ENCODE measurements at places on chromosomes 3 and 15.

DNA sequence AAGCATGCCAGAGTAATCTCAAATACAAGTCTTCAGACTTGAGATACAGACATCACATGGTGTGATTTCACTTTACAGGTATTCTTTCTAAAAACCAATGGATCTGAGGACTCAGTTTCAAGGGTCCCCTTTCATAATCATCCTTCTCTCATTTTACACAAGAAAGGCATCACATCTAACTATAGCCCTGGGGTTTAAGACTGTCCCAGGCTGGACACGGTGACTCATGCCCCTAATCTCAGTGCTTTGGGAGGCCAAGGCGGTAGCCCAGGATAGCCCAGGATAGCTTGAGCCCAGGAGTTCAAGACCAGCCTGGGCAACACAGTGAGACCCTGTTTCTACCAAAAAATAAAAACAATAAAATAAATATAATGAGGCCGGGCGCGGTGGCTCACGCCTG is 36.4 kb downstream of the UBP1 start:
- H3K4me3 ChIP-seq = no peak overlapping the region
- no peaks in the 10 kb centered on the region for H3K27me3 ChIP-seq
- peaks cover 27% of the 10 kb centered on the region for H3K36me3 ChIP-seq
- no peak overlapping the region for H3K27ac ChIP-seq
- H3K4me1 ChIP-seq = no peaks in the 10 kb centered on the region

DNA sequence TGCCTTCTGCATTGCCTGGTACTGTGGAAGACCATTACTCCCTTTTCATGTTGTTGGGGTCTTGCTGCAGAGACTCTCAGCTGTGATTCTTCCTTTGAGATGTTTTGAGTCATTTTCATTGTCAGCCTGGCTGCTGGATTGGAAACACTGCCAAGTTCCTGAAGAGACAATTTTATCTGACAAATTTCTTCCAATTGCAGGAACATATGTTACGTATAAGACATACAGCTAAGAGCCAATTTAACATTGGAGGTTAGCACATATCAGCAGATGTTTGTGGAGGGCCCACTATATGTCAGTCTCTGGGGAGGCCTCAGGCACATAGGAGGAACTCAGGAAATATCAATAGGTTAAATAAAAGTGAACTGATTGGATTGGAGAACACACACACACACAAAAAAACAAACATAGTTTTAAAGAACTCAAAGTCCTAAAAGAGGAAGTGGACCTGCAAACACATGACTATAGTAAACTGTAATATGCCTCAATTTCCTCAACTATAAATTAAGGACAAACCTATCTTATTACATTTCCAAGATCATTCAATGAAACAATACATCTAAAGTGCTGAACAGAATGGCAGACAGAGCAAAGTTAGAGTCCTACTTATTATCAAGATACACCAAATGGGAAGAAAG is 172.3 kb downstream of the MYRIP start:
- H3K27me3 ChIP-seq = no peaks in the 10 kb centered on the region
- H3K36me3 ChIP-seq = no peaks in the 10 kb centered on the region
- no peak overlapping the region for H3K4me3 ChIP-seq
- H3K4me1 ChIP-seq = no peaks in the 10 kb centered on the region
- H3K27ac ChIP-seq = no peak overlapping the region
- no peak for DNase-seq

GRCh38 chr3:73597476-73597875 is 27.3 kb downstream of the PDZRN3 start:
- no peak overlapping the region for H3K4me3 ChIP-seq
- H3K27me3 ChIP-seq = peaks cover 2% of the 10 kb centered on the region
- peaks cover 5% of the 10 kb centered on the region for H3K4me1 ChIP-seq

DNA sequence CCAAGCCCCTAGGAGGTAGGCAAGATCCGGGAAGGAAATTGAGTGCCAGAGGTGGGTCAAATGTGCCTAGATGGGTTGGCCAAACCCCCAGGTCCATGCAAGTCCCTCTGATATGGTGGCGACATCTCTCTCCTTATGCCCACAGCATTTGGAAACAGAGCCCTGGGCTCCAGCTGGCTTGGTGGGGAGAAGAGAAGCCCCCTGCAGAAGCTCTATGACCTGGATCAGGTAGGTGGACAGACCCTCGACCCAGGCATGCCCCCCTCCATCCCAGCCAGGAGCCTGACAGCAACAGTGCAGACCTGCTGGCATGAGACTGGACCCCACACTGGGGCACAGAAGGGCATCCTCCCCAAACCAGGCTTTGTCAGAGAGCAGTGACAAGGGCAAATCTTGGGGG is 12.2 kb downstream of the CHST13 start:
- H3K4me3 ChIP-seq = no peak overlapping the region
- H3K27me3 ChIP-seq = peaks cover 11% of the 10 kb centered on the region
- DNase-seq = no peak
- no peak overlapping the region for H3K27ac ChIP-seq

- H3K27ac ChIP-seq = peak overlapping the region; percentile 98
- no peak for DNase-seq
- H3K4me1 ChIP-seq = peaks cover 18% of the 10 kb centered on the region
- no peaks in the 10 kb centered on the region for H3K27me3 ChIP-seq
- H3K4me3 ChIP-seq = peak overlapping the region; percentile 97
Measured at GRCh38 chr3:49940667-49941249, 808 bp downstream of the RBM6 start.

DNA sequence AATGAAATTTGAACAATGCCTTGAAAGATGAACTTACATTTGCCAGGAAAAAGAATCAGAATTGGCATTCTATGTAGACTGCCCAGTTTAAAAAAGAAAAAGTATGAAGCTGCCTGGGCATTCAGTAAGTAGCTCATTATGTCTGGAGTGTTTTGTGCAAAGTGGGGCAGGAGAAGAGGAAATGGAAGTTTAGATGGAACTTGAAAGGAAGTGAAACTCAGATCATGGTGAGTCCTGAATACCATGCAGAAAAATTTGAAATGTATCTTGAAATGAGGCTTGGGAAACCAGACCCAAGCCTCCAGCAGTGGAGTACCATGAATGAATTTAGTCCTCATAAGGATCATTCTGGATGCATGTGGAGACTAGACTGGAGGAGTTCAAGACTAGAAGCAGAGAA is 4.8 kb upstream of the MORC1 start:
- H3K27ac ChIP-seq = no peak overlapping the region
- no peaks in the 10 kb centered on the region for H3K4me1 ChIP-seq
- no peaks in the 10 kb centered on the region for H3K36me3 ChIP-seq
- no peak overlapping the region for H3K4me3 ChIP-seq

DNA sequence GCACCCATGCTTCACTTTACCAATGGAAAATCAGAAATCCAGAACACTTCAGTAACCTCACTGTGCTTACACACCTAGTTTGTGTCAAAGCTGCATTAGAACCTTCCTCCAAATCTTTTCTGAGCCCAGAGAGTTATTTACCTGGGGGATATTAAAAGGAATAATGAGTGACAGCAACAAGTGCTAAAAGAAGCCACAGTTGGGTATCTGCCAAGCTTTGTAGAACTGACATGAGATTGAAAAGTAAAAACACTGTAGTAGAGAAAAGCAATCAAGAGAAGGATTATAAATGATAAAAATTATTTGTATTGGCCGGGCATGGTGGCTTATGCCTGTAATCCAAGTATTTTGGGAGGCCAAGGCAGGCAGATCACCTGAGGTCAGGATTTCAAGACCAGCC is 8.8 kb upstream of the TBC1D23 start:
- H3K27ac ChIP-seq = no peak overlapping the region
- no peak overlapping the region for H3K4me3 ChIP-seq
- no peaks in the 10 kb centered on the region for H3K36me3 ChIP-seq

DNA sequence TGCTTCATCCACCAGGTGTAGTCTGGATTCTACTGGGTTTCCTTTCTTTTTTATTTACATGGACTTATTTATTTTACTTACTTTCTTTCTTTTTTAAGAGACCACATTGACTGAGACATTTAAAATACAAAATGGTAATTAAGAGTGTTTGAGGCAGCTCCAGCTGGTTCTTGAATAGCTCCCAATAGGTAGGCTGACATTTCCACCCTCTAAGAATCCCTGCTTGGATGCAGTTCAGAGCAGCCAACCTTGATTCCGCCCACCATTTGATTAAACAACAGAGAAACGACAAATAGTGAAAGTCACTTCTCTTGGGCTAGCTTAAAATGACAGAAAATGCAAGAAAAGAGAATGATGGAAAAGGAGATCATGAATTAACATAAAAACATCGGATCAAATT is 270.5 kb downstream of the TUSC7 start:
- no peak for DNase-seq
- H3K4me1 ChIP-seq = no peaks in the 10 kb centered on the region
- no peak overlapping the region for H3K4me3 ChIP-seq
- H3K27me3 ChIP-seq = no peaks in the 10 kb centered on the region
- H3K36me3 ChIP-seq = no peaks in the 10 kb centered on the region
- no peak overlapping the region for H3K27ac ChIP-seq

GRCh38 chr3:193499136-193499770 is 55.4 kb downstream of the ATP13A4 start:
- no peak overlapping the region for H3K4me3 ChIP-seq
- no peaks in the 10 kb centered on the region for H3K36me3 ChIP-seq
- no peaks in the 10 kb centered on the region for H3K4me1 ChIP-seq
- no peaks in the 10 kb centered on the region for H3K27me3 ChIP-seq
- DNase-seq = no peak
- no peak overlapping the region for H3K27ac ChIP-seq

GRCh38 chr15:59197454-59197853 is 9.2 kb upstream of the LDHAL6B start:
- H3K27ac ChIP-seq = no peak overlapping the region
- H3K36me3 ChIP-seq = peaks cover 5% of the 10 kb centered on the region
- no peak for DNase-seq
- no peak overlapping the region for H3K4me3 ChIP-seq
- no peaks in the 10 kb centered on the region for H3K27me3 ChIP-seq

DNA sequence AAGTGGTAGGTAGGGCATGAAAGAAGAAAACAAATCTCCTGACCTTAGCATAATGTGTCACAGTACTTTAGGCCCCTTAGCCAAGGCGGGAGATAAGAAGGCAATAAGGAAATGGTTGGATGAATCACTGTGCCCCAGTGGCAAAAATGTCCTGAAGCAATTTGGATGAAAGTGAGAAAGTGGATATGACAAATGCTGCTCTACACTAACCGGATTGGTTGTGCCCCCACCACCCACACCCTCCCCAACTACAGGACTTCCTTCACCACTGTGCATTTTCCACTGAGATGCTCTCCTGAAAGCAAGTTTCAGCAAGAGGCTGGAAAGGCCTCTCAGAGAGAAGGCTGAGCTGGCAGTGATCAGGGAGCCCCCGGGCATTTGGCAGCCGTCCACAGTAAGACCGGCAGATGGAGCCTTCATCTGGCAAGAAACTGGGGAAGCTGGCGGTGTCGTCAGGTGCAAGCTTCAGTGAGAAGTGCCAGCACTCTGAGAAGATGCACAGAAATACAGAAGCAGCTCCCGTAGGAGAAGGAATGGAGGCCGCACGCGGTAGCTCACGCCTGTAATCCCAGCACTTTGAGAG is 63.8 kb downstream of the ATP1B3 start:
- H3K27me3 ChIP-seq = no peaks in the 10 kb centered on the region
- peaks cover 6% of the 10 kb centered on the region for H3K36me3 ChIP-seq
- peaks cover 7% of the 10 kb centered on the region for H3K4me1 ChIP-seq
- DNase-seq = peak; percentile 95
- no peak overlapping the region for H3K4me3 ChIP-seq

DNA sequence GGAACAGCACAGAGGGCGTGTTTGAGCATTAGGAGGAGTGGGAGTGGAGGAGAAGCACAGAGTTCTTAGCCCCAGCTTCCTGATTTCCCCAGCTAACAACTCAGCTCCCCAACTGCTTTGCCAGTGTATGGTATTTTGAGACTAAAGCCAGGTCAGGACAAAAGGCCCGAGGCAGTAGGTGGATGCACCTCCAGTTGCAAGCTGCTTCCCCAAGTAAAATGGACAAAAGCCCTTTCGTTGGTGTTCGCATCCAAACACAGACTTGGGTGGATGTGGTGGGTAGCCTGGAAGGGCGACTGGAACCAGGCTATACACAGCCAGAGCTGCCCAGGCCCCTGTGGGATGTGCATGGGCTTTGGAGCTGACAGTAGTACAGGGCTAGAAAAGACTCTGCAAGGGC is 12.3 kb upstream of the EHD4 start:
- H3K27ac ChIP-seq = no peak overlapping the region
- no peak overlapping the region for H3K4me3 ChIP-seq
- H3K36me3 ChIP-seq = no peaks in the 10 kb centered on the region
- no peak for DNase-seq
- H3K27me3 ChIP-seq = no peaks in the 10 kb centered on the region

- H3K4me3 ChIP-seq = no peak overlapping the region
- no peak for DNase-seq
- H3K27ac ChIP-seq = no peak overlapping the region
- no peaks in the 10 kb centered on the region for H3K27me3 ChIP-seq
- H3K4me1 ChIP-seq = no peaks in the 10 kb centered on the region
Measured at GRCh38 chr3:191383124-191383523, 52.8 kb upstream of the UTS2B start.

All from spinal cord (tissue), 10 donors.